H1 (cell line): ENCODE measurements at places on chromosomes 13 and 19. TPM values are rescaled to one million over a fixed set of nuclear protein-coding genes. Genes with fewer than 3 reads are reported as not detected.

The CABP5 gene
- not detected in 2 replicates for total RNA-seq

The MZT1 gene
- total RNA-seq: 23.1 and 25.2 TPM in 2 replicates

The ZIM2 gene
- total RNA-seq: not detected in 2 replicates

The ZNF154 gene
- 9.5 and 11.6 TPM in 2 replicates for total RNA-seq

The ZNF628 gene
- total RNA-seq: 10.8 and 12.9 TPM in 2 replicates

The PABPC3 gene
- total RNA-seq: 0.48 TPM in 2 replicates

The GTPBP3 gene
- 52.7 and 56.0 TPM in 2 replicates for total RNA-seq

The F10 gene
- 2.0 and 2.3 TPM in 2 replicates for total RNA-seq
